Stimulated activated CD8-positive, alpha-beta memory T cell treated with anti-CD3 and anti-CD28 coated beads, Interleukin-4, amount 100 ng/mL, for 4 hours (primary cell): ENCODE measurements at places on chromosomes 16 and 17.

- DNase-seq = no peak
Measured at GRCh38 chr16:46607529-46607928, 13.7 kb downstream of the SHCBP1 start.

DNA sequence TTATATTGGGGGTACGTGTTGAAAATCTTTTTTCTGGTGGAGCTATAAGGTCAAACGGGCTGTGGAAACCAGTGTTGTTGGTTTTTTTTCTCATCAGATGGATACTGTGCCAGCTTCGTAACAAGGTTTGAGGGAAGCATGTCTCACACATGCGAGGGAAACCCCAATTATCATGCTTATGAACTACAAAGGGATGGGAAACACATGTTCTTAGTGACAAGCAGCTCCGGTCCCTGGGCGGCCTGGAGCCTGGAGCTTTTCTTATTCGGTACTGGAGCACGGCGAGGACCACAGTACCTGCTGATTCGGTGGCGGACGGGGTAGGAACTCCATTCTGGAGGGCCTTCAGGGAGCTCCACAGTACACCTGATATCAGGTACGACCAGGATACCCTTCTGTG, 12.5 kb downstream of the SLC43A2 start:
- no peak for DNase-seq

GRCh38 chr16:11824362-11824761, 27.0 kb downstream of the RSL1D1 start:
- DNase-seq = no peak

- no peak for DNase-seq
Measured at GRCh38 chr16:85474621-85475217, 138.4 kb upstream of the GSE1 start.

DNA sequence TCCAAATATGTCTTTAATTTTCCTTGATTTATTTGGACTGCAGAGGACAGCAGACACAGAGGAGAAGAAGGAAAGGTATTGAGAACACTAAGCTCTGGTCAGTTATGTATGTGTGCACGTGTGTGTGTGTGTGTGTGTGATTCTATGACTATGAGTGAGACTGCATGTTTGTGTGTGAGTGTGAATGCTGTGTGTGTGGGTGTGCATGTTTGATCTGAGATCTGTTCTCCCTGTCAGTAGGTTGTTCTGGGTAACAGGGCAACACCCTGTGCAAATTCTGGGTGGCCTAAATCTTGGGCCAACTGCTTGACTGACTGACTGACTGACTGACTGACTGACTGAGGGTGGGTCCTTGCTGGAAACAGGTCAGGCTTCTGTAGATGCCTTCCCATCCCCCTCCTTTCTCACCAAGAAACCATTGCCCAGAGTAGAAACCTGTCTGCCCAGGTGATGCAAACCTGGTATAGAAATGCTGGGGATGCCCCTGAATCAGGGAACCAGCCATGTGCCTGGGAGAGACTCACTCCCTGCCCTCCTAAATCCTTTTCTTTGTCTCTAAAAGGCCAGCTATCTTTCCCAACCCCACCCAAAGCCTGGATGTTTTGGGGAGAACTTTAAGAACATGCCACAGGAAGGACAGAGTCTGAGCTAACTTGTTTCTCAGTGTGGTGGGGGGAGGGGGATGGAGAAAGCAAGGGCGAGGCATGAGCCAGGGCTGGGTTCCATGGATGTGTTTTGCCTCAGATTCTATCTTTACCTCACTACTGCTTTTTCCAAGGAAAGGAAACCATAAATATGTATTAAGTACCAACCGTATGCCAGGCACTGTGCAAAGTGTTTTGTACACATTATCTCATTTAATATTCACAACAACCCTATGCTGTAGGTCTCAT, 4.5 kb upstream of the NR1D1 start:
- no peak for DNase-seq

DNA sequence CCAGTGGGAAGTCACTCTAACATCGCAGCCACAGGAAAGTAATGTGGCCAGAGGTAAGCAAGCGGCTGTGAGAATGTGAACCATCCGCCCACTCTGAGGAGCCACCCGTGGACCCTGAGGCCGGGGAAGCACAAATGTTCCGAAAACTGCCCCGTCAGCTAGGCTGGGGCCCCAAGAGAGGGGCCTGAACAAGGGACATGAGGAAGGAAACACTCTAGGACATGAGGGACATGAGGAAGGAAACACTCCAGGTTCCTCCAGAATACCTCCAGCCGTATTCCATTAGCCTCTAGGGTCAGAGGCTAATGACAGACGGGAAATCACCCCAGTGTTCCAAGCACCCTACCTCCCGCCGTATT, 317 bp downstream of the TEFM start:
- no peak for DNase-seq
